ENCODE measurements at places on chromosomes 3 and 15. TPM values are rescaled to one million over a fixed set of nuclear protein-coding genes. Genes with fewer than 3 reads are reported as not detected.

ACAN gene
- total RNA-seq, result 0.31 TPM

ATP13A5 gene
- total RNA-seq, result 0.63 TPM

FAM43A gene
- total RNA-seq, result 3.1 TPM

ROPN1 gene
- not detected for total RNA-seq

CCK gene
- 7.8 TPM for total RNA-seq

MYL3 gene
- not detected for total RNA-seq

CCR9 gene
- not detected for total RNA-seq

CRYGS gene
- 7.2 TPM for total RNA-seq

HMG20A gene
- 92.0 TPM for total RNA-seq

SLC24A5 gene
- not detected for total RNA-seq

ACOX2 gene
- total RNA-seq, result 3.4 TPM

SKOR1 gene
- total RNA-seq, result 0.63 TPM

ALS2CL gene
- 4.4 TPM for total RNA-seq

KBTBD13 gene
- total RNA-seq, result not detected

ARMC8 gene
- total RNA-seq, result 145 TPM

CD86 gene
- 0.94 TPM for total RNA-seq
